Metanephros (tissue), 2 donors: ENCODE measurements at places on chromosomes 3 and 15. TPM values are rescaled to one million over a fixed set of nuclear protein-coding genes. Genes with fewer than 3 reads are reported as not detected.

Gene SYNPR
- not detected for total RNA-seq

Gene KIF23
- total RNA-seq, result 17.9 TPM

Gene ITIH4
- total RNA-seq, result 10.7 TPM

Gene GOLGA6L7
- not detected for total RNA-seq

Gene COPG1
- total RNA-seq, result 129 TPM

Gene FAM81A
- 7.8 TPM for total RNA-seq

Gene MTHFS
- 22.2 TPM for total RNA-seq

Gene WWTR1
- 103 TPM for total RNA-seq

Gene IQCF5
- total RNA-seq, result not detected

Gene CDCP1
- total RNA-seq, result 1.2 TPM

Gene STAC
- total RNA-seq, result 14.2 TPM

Gene PARP15
- total RNA-seq, result 1.6 TPM

Gene CAMK1
- total RNA-seq, result 29.7 TPM

Gene DLL4
- 28.3 TPM for total RNA-seq

Gene EIF1B
- total RNA-seq, result 31.1 TPM

Gene GOLGA6L10
- 7.0 TPM for total RNA-seq
